ENCODE measurements at places on chromosomes 5 and 9.

- DNase-seq = no peak
Measured at GRCh38 chr5:32298059-32298415, 14.7 kb downstream of the MTMR12 start.

- no peak for DNase-seq
Measured at GRCh38 chr5:156871212-156871611, 21.1 kb downstream of the PPP1R2B start.

DNA sequence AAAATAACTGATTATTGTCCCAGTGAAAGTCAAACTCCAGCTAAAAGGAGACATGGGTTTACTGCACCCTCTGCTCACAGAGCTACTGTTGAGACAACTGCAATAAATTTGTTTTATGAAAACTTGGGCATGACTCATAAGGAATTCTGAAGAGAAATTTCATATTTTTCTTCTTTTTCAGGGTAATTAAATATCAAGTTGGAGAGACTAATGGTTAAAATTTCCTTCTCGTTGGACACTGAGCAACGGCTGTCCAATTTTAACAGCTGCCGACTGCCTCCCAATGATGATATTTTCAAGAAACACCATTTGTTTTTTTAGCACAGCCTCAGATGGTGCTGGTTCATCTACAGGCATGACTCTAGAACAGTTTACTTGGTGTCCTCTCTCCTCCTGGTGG is 259.2 kb upstream of the RGMB start:
- no peak for DNase-seq

GRCh38 chr9:17802249-17802857 is 223.5 kb downstream of the SH3GL2 start:
- DNase-seq = no peak

- no peak for DNase-seq
Measured at GRCh38 chr9:4590430-4591122, 71.5 kb upstream of the PLPP6 start.

DNA sequence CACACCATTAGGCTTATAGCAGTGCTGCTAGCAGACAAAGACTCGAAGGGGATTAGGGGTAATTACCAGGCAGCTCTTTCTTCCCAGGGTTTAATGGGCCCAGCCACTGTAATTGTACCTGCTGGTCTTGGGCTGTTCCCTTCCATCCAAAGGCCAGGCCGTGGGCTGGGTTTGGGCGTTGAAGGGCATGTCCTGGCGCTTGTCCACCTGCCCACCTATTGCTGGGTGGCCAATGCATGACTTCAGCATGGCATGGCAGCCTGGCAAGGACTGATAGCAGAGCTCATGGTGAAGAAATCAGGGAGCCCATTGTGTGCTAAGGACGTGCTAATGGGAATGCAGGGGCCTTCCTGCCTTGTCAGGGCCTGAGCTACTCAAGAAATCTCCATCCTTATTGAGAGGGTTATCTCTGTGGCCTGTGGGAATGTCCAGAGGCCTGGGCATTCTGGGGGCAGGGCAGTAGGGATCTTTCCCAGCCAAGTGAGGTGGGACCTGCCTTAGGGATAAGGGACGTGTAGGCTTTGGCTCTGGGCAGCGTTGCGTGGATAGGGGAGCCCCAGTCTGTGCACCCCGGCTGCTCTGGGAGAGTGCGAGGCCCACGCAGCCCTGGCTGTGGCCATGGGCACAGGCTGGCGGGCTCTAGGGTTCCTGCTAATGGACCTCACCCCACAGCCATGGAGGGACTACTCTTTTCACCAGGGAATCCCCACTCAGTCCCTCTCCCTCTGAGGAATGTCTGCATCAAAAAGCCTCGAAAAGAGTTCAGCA is 116.1 kb upstream of the PITX1 start:
- no peak for DNase-seq

DNA sequence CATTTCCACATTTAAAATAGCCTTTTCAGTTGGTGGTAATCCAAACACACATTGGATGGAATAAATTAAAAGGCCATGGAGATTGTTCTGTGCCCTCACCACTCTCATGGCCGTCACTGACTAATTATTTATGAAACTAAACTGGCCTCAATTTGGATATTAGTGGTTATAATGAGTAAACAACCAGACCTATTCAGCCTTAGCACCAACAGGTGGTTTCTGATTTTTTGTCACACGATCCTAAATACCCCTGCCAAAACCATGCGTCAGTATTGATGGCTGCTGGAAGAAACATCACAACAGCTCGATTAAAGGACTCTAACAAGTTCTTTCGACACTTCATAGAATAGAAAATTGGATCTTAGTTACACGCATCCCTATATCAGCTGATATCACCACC is 276.0 kb upstream of the DAP start:
- no peak for DNase-seq

DNA sequence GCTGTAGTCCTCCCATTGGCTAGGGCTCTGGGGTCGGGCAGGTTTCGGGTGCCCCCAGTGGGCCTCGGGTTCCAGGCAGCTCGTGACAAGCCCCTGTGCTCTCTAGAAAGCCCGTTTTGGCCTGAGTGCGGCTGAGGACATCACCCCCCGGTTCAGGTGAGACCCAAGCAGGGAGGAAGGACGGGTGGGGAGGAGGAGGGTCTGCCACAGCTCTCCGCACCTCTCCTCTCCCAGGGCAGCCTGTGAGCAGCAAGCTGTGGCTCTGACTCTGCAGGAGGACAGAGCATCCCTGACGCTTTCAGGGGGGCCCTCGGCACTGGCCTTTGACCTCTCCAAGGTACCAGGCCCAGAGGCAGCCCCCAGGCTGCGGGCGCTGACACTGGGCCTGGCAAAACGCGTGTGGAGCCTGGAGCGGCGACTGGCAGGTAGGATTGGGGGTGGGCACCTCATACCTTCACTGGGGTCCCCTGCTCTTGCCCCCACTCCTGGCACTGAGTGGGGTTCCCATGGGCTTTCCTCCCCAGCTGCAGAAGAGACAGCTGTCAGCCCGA is 672 bp downstream of the PAXX start:
- no peak for DNase-seq

GRCh38 chr5:81045389-81045807 is 85.2 kb downstream of the RASGRF2 start:
- DNase-seq = no peak

DNA sequence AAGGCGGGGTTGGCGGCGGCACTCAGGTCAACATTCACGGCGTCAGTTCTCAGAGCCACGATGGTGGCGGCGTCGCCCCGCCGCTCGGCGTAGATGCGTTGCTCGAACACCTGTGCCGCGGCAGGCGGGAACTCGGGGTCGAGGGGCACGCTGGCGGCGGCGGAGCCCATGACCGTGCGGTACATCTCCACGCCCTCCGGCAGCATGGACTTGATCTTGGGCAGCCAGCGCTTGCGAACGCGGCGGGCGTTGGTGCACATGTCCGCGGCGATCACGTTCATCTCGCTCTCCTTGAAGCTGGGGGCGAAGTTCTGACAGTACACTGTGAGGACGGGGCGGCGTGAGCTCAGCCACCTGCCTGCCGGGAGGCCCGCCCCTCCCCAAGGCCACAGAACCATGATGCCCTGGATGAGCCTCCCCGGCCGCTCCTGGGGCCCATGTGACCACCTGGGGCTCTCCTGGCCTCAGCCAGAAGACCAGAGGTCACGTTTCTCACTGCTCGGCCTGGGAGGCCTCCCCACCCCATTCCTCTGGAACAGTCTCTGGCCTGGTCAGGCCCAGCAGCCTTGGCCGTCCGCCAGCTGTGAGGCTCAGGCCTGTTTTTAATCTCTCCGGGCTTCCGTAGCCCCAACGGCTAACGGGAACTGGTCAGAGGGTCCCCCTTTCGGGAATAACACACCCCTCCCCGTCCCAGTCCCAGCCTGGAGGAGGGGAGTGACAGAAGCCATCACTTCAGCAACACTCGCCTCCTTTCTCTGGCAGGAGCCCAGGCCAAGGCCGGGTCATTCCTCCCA is 50.7 kb upstream of the UBAC1 start:
- DNase-seq = no peak

DNA sequence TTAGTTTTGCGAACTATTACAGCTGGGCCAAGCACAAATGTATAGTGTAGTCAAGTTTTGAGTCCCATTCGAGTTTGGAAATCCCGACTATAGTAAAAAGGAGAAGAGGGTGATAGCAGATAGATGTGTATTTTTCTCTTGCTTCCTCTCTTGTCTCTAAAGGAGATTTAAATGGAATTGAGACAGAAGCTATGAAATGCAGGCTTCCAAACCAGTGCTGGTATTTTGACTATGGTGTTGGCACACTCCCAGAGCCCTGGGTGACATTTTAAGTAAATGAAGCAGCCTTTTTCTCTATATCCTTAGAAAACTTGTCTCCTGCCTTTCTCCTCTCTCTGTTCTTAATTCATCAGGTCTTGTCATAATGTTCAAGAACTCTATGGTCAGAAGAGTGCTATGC is 17.7 kb upstream of the AUH start:
- DNase-seq = no peak

DNA sequence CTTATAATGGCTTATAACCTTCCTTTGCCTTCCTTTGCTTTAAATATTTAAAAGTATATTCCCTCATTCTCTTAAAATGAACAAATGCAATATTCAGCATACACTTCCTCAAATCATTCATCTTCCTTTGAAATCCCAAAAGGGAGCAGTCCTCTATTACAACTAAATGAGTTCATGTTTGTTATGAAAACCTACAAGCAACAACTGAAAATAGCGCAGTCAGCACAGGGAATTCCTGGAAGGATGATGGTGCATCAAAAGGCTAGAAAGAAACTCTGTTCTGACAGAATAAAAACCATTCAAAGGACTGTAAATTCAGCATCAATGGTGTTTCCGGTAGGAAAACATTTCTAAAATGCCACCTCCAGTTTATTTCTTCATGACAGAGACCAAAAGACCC is 3.3 kb downstream of the NR6A1 start:
- DNase-seq = no peak

DNA sequence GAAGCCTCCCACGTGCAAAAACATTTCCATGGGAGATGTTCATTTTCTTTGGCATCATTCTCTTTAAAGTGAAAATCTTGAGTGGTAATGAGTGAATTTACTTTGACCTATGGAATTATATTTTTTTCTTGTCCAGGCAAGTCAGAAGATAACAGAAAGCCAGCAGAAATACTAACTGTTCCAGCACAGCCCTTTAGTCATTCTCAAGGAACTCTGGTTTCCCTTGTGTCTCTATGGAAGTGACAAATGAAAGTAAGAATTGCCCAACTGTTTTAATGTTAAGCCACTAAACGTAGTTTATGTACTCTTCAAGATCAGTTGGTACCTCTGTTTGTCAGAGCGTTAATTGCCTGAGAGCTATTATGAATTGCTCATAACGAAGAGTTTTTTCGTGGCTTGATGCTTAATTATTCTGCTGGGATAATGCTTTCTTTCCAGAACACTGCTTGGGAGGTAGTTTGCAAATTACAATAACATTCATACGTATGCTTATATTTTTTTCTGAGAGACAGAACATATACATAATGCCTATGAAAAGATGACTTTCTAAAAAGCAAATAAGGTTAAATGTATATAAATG is 84.5 kb upstream of the CER1 start:
- DNase-seq = no peak

- no peak for DNase-seq
Measured at GRCh38 chr9:88530051-88530450, 4.9 kb upstream of the NXNL2 start.

- DNase-seq = no peak
Measured at GRCh38 chr5:143791848-143792731, 19.9 kb upstream of the HMHB1 start.

DNA sequence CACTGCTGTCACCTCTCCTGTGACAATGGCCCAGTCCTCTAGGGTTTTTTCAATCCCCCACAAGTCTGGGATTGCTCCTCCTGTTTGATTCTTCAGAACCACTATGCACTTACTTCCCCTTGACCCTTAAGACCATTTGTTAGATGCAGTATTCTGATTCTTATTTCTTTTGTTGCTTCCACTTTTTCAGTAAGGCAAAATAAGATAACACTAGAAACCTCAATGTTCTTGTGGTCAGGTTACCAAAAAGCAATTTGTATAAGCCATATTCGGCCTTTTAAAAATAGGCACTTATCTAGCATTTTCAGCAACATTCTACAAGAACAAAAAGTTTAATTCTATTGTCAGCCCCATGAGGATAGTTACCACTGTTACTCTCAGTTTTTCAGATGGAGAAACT is 220.0 kb downstream of the KDM4C start:
- DNase-seq = no peak

DNA sequence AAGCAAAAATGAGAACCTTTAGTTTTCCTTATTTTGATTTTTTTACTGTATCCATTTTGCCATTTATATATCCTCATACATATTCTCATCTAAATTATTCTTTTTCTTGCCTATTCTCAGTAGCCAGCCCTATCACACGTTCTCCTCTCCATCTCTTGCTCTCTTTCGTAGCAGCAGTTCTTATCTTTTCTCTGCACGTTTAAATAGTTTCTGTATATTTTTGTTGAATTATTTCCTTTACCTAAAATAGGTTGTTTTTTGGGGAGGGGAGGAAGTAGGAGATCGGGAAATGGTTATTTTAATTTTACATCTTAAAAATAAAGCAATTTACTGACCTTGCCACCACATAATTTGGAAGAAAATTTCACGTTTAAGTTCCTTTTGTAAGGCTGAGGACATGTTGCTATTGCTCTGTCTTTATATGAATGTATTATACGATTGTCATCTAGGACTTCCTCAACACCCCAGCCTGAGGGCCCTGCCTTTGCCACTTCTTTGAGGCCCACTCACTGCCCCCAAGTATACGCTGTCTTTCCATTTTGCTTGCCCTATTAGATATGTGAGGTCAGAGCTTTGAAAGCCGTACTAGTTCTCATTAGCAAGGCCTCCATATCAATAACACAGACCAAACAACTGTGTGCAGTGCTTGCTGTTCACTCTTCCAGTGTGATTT is 140.3 kb downstream of the GNAQ start:
- DNase-seq = no peak

GRCh38 chr9:87588339-87588738 is 90.7 kb downstream of the DAPK1 start:
- no peak for DNase-seq

DNA sequence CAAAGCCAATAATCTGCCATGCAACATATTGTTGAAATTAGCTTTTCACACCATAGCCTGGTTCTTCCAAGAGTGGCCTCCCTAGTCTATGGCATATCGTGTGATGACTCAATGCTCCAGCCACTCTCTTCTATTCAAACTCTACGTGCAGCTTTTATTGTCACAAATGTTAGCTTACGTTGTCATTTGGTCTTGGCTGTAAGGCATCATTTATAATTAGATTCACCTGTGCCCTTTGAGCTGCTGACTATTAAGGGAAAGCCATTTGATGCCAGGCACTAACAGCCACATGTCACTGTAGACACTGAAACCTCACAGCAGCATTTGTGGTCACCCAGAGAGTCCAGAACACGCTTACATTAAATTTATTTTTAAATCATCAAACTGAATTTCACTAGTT is 66.8 kb downstream of the APBA1 start:
- no peak for DNase-seq

DNA sequence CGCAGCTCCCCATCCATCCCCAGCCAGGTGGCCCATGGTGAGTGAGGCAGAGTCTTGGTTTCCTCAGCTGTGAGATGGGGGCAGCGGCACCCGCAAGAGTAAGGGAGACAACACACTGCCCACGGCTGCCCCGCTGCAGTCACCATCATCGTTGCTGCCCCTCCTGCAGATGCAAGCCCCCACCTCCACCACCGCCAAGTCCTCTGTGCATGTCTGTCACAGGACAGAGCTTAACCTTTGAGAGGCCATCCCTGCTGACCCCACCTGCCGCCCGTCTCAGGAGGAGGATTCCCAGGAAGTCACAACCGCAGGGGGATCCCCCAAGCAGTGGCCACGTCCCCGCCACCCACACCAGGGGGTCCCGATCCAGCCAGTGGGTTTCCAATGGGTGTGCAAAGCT is 113.7 kb downstream of the VAV2 start:
- DNase-seq = no peak

GRCh38 chr9:129334105-129334935 is 156.3 kb upstream of the IER5L start:
- peak; percentile 12 for DNase-seq

All from stimulated activated CD4-positive, alpha-beta T cell treated with anti-CD3 and anti-CD28 coated beads, Interleukin-15, amount 100 ng/mL, for 1 hour (primary cell).